Stimulated activated CD8-positive, alpha-beta memory T cell treated with anti-CD3 and anti-CD28 coated beads, Interleukin-4, amount 100 ng/mL, for 24 hours (primary cell): ENCODE measurements at places on chromosomes 3 and 15.

GRCh38 chr3:129745253-129745652, 138.8 kb upstream of the PLXND1 start:
- DNase-seq = no peak

DNA sequence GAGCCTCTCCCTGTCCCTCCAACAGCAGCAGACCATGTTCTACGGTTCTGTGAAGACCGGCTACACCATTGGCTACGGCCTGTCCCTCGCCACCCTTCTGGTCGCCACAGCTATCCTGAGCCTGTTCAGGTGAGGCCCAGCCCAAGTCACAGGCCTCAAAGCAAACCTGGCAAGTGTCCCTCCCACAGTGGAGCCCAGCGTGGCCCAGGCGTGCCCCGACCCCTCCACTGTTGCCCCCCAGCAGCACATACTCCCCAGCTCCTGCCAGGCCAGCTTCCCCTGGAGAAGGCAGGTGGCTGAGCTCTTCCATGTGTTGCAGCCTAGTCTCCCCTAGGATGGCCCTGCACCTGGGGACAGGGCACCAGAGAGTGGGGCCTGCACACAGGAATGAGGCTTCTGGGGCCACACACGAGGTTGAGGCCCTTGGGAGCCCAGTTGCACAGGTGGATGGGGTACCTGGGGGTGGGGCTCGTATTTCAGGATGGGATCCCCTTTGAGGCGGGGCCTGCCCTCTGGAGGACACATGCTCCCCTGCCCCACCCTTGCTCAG, 25.0 kb downstream of the VIPR1 start:
- no peak for DNase-seq

DNA sequence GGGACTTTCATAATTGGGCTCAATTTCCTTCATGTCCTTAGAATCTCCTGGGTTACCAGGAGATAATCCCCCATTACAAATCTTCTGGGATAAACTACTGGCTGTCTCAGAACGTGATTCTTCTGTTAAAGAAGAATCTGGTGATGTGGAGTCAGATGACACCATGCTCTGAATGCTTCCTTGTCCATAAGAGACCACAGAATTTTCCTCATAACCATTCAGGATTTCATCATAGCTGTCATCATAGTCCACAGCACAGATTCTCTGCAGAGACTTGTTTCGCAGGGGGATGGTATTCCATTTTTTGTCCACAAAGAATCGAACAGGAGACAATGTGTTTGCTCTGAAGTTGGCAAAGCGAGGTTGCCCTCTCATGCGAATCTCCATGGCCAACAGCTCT, 109.8 kb upstream of the TSPAN3 start:
- no peak for DNase-seq

DNA sequence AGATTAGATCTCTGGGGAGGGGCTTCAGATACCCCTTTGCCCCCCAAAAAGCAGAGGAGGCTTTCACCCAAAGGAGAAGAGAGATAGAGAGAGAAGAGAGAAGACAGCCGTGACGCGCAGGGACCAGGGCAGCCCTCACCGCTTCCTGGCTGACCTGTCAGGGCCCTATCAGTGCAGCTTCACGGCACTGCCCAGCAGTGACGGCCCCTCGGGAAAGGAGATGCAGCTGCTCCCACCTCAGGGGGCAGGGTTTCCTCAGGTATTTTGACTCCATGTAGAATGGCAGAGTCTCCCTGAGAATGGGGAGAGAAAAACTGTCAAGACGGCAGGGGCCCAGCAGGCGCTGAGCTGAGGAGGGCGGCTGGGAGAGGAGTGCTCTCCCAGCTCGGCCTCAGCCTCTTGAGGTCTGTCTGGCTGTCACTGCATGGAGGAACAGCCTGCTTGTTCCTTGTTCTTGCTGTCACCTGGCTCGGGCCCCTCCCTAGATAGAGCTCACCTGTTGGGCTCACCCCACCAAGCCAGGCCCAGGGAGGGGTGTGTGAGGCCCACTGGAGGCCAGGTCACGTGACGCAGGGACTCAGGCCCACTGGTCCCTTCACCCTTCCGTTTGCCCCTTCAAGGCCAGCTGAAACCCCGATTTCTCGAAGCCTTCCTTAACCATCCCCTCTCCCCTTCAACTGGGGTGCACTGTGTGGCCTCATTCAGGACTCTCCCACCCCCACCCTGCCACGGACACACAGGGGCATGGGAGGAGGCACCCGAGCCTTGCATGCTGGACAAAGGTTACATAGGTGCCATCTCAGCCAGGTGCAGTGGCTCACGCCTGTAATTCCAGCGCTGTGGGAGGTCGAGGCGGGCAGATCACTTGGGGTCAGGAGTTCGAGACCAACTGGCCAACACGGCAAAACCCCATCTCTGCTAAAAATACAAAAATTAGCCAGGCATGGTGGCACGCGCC, 28.2 kb downstream of the LOXL1 start:
- no peak for DNase-seq

DNA sequence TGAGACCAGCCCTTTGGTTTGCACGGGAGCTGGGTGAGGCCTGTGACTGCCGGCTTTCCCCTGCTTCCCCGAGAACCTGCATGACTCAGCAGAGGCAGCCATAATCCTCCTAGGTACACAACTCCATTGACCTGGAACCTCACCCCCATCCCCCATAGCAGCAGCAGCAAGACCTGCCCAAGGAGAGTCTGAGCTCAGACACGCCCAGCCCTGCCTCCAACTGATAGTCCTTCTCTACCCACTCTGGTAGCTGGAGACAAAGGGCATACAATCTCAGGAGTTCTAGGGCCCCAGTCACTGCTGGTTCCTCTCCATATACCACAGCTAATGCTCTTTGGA, 141.0 kb upstream of the ARHGEF26 start:
- no peak for DNase-seq

GRCh38 chr3:105904678-105905284, 36.0 kb upstream of the CBLB start:
- no peak for DNase-seq

DNA sequence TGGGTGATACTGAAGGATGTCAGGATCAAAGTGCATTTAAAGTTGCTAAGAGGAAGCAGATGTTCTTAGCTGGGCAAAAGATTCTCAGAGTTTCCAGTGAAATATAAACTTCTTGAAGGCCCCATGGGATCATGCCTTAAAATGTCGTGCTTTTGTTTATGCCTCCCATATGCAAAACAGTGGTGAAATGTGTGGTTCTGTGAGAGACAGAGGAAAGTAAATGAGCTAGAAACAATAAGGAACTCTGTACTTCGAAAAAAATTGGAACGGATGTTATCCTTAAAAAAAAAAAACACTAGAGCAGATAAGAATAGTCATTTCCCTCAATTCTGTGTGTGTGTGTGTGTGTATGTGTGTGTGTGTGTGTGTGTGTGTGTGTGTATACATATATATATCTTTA, 497.0 kb upstream of the TBL1XR1 start:
- DNase-seq = no peak

GRCh38 chr3:176734146-176734545, 463.1 kb downstream of the TBL1XR1 start:
- no peak for DNase-seq

- DNase-seq = no peak
Observed at GRCh38 chr15:85408270-85408746, 27.9 kb downstream of the AKAP13 start.

DNA sequence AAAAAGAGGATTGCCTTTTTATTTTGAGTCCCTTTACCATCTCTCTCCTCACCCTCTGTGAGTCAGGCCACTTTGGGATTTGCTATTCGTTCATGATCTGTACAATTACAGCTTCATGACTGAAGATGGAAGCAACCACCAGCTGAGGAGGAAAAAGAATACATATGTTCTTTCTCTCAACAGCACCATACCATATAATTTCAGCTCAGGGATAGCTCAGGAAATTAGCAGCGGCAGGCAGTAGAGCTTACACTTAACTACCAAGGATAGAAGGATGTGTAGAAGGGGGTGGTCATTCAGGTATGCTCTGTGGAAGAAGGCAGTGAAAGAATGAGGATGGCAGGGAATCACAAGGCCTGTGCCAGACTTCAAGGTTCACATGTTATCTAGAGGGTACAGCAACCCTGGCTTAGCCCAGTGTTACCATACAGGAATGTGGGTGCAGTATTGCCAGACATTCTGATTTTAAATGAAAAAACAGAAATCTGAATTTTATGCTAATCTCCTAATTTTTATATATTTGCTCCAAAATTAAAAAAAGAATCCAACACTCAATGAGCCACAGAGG, 17.9 kb downstream of the PLS1 start:
- DNase-seq = no peak

DNA sequence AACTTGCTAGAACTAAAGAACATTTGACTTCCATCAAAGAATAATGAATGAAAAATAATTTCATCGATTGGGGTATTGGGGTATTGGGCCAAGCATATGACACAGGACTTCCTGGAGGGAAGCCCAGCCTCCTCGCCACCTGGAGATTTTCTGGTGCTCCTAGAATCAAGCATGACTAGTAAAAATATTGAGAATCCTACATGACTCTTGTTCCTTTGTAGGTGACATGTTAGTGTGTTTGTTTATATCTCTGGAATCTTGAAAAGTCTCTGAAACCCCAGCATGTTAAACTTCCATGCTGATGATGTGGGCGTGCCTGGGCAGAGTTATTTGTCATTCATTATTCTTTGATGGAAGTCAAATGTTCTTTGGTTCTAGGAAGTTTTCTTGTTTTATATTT, 90.1 kb upstream of the EPHB3 start:
- no peak for DNase-seq

GRCh38 chr3:15572138-15572537, 29.2 kb downstream of the HACL1 start:
- no peak for DNase-seq

GRCh38 chr3:94185753-94186152, 122.9 kb downstream of the NSUN3 start:
- DNase-seq = no peak
